ENCODE measurements at places on chromosomes 2 and 18. TPM values are rescaled to one million over a fixed set of nuclear protein-coding genes. Genes with fewer than 3 reads are reported as not detected.

Gene IL37
- total RNA-seq, result not detected

Gene POMC
- total RNA-seq, result 7.6 TPM

Gene WDSUB1
- 7.6 TPM for total RNA-seq

Gene UGT1A5
- total RNA-seq, result not detected

Gene C2orf76
- 11.9 TPM for total RNA-seq

Gene SPEG
- total RNA-seq, result 22.5 TPM

Gene MDH1B
- total RNA-seq, result 0.60 TPM

Gene CCDC178
- total RNA-seq, result not detected

Gene KLHL14
- 1.1 TPM for total RNA-seq

Gene HOXD12
- not detected for total RNA-seq

All from naive thymus-derived CD8-positive, alpha-beta T cell (primary cell).